Thoracic aorta (tissue), 2 donors: ENCODE measurements at places on chromosomes 2 and 18.
A peak's percentile ranks its signal among the peaks of the same experiment; 100 is the strongest.

- DNase-seq, result no peak
These were observed 664.9 kb downstream of the METTL4 start for GRCh38 chr18:1906421-1906820.

- no peak for DNase-seq
These were observed 94.6 kb upstream of the SCG2 start for GRCh38 chr2:223696719-223697118.

GRCh38 chr2:85963068-85963467 is 74.3 kb upstream of the ST3GAL5 start:
- DNase-seq, result no peak

- DNase-seq, result no peak
These were observed 36.6 kb downstream of the USP34 start for GRCh38 chr2:61434314-61434713.

- DNase-seq, result no peak
These were observed 35.8 kb downstream of the MSH6 start for GRCh38 chr2:47818777-47819176.

- no peak for DNase-seq
These were observed 133.6 kb downstream of the MBD2 start for GRCh38 chr18:54090856-54091255.

DNA sequence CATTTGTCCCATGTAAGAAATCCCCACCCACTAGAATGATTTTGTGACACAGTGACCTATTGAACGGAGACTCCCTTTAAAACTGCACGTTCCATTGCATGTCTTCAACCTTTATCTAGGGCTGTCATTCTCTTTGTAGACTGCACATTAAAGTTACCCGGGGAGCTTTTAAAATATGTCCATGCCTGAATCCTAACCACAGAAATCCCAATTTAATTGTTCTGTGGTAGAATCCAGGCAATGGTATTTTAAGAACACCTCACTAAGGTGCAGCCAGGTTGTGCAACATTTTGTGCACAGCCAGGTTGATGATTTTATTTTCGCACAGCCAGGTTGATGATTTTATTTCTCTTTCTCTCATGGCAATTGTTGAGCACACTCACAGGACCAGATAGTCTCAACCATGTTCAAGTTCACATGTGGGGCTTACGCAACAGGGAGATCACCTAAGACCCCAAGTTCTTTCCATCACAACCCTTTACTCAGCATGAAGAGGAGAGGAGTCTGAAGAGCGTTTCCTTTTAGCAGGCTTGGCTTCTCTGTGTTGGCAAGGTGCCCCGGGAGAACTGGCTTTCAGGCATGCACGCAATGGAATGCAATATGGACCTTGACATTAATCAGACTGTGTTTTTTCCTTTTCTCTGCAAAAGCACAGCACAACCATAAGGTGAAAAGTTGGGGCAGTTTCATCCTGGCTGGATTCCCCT is 467.3 kb upstream of the ETAA1 start:
- DNase-seq, result no peak

DNA sequence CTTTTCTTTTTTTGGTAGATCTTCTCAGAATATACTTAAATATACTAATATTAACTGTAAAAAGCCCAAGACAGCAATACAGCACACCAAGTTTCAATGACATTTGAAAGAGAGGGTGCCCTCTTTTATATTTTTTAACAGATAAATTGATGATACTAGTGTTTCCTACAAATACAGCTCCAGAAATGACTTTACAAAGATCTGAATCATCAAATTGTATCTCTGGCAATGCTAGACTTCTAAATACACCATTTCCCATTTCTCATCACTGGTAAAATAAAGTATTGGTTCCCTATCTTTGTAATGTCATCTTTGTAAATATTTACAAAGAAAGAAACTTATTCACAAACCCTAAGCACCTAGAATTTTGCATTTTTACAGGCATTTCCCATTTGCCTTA is 281.3 kb downstream of the EXOC6B start:
- no peak for DNase-seq

GRCh38 chr2:217610401-217610814 is 392.4 kb downstream of the TNS1 start:
- no peak for DNase-seq

DNA sequence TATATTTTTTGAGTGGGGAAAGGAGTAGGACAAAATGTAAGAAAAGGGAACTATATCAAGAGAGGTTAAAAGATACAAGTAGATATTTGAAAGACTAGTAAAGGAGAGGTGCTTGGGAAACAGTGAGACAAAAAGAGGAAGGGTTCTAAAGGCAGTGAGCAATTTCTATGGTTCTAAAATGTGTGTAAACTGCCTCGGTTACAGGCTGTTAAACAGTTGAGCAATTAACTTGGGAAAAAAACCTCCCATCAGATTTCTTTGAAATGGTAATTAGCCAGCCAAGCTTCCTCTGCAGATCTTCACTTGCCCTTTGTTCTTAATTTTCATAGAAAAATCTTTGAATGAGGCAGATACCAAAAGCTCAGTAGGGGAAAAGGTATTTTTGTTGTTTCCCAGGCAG is 238.7 kb upstream of the KCNH7 start:
- no peak for DNase-seq

DNA sequence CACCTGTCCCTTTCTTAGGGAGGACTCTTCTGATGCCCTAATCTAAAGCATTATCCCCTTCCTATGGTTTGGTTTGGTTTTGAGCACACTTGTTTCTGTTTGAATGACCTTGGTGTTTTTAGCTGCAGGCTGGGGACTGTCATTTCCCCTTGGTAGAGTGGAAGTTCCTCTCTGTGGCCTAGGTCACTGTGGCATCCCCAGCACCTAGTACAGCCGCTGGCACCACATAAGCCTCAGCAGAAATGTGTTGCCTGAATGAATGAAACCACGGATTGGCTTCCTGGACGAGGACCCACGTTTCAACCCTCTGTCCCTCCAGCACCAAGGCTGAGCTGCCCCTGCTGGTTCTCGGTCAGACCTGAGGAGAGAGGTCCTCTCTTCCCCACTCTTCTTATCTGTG is 159.9 kb downstream of the CTIF start:
- no peak for DNase-seq

DNA sequence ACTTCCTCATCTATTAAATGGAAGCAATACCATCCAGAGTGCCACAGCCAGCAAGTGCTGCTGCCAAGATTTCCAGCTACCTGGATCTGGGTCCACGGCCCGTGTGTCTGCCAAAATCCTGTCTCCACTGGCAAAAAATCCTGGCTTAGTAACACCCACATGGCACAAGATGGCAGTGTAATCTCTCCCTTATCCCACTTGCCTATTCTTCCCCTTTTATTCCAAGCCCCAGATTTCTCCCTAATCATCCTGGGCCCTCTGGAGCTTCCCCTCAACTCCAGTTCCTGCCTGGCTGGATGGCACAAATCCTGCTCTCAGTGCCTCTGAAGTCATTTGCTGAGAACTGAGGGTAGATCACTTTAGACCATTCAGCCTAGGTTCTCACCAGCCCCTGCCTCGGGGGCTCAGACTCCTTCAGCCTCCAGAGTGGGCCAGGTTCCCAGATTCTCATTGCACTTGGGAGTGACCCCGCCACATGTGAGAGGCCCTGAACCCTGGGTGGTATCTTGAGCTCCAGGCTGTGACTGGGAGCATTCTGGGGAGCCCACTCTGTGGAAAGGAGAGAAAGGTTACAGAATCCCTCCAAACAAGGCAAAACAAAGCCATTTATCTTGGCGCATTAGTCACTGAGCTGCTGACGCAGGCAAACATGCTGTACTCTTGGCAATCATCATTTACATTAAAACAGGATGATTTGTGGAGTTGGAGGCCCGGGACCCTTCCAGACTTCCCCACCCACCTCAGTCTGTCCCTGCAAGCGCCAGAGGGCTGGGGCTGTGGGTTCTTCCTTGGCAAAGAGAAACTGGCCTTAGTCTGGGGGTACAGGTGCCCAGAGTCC is 325.8 kb downstream of the DYSF start:
- DNase-seq, result no peak

DNA sequence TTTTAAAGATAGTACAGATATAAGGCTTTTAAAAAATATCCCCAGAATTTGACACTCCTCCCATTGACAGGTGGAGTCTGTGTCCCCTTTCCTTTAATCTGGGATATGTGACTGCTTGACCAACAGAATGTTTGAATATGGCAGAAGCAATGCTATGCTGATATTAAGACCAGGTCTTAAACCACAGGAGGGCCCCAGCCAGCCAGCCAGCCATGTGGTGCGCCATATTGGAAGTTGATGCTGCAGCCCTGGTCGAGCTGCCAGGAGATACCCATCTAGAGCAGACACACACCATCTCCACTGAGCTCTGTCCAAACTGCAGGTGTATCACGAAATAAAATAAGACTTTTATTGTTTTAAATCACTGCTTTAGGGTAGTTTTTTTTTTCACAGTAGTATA is 122.3 kb upstream of the CAB39 start:
- no peak for DNase-seq

GRCh38 chr2:203672856-203673255 is 33.6 kb upstream of the CD28 start:
- DNase-seq, result no peak

GRCh38 chr2:133755480-133756300 is 187.4 kb upstream of the NCKAP5 start:
- no peak for DNase-seq

- DNase-seq, result no peak
These were observed 165.5 kb upstream of the FAM98A start for GRCh38 chr2:33764551-33764950.

- DNase-seq, result no peak
These were observed 48.4 kb upstream of the HAAO start for GRCh38 chr2:42840760-42841159.

GRCh38 chr2:46814160-46814961 is 101.2 kb downstream of the MCFD2 start:
- DNase-seq, result peak; percentile 76

DNA sequence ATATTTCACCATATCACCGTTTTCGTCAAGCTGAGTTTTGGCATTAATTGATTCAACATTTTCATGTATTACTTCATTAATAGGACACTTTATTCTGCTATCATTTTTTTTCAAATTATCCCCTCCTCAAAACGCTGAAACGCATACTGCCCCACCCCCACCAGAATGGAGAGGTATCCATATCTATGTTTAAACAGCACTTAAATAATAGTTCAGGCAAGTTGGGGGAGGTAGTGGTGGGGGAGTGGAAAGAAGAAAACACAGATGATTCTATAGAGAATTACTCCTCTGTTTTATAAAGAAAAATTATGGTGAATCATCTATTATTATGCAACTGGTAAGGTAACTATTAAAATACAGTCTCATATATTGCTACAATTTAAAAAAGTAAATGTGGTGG is 314.4 kb upstream of the ZEB2 start:
- DNase-seq, result no peak

DNA sequence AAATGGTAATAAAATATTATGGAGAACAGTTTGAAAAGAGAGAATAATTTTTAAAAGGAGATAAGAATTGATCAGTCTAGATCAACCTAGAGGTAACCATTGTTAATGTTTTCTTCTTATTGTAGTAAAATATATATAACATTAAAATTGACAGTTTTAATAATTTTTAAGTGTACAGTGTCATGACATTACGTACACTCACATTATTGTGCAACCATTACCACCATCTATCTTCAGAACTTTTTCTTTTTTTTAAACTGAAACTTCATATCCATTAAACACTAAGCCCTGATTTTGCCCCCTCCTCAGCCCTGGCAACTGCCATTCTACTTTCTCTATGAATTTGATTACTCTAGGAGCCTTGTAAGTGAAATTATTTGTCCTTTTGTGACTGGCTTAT is 121.1 kb downstream of the LDLRAD4 start:
- no peak for DNase-seq

DNA sequence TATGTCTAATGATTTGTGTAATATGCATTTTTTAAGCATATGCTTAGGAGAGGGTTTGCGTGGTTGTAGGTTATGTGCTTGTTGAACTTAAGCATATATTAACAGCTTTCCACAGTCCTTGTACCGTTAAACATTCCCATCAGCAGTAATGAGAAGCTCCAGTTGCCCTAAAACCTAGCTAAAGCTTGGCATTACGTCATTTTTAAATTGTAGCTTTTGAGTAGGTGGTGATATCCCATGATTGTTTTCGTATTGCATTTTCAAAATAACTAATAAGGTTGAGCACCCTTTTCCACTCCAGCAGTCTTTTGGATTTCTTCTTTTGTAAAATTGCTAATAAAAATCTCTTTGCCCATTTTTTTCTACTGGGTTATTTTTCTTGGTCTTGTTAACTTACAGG is 453.1 kb upstream of the GCFC2 start:
- no peak for DNase-seq
